Lung microvascular endothelial cell (primary cell): ENCODE measurements at places on chromosomes 6 and 20. TPM values are rescaled to one million over a fixed set of nuclear protein-coding genes. Genes with fewer than 3 reads are reported as not detected.

Gene TUBB1
- not detected in 2 replicates for total RNA-seq

GRCh38 chr6:138844192-138844591 lies 48.3 kb downstream of the ECT2L start:
- DNase-seq, result no peak

DNA sequence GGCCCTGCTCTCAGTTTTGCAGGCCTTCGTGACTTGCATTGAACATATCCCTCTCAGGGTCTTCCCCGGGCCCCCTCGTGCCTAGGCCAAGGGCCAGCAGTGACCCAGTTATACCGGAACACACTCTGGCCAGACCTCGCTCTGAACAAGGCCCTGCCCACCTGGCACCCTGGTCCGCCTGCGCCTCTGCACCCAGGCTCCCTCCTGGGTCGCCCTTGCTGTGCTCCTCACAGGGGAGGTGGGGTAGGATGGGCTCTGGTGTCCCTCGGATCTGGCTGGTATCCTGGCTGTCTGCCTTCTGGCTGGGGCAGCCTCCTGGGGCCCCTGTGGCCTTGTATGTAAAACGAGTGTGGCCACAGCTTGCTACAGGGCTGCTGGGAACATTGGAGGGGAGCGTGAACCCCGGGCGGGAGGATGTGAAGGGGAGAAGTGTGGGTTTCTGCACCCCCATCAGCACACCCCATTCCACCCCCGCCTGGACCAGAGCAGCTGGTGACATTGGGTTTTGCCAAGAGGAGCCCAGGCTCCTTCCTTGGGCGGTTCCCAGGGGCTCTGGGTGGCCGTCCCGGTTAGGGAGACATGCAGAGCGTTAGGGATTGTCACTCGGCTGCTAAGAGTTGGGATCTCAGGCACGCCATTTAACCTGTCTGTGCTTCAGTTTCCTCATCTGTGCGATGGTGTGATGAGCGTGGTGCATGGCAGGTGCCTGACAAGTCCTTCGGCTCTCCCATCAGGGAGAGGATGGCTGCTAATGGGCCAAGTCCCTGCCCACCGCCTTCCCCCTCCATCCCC lies 17.5 kb downstream of the SRC start:
- no peak for DNase-seq

GRCh38 chr20:35907017-35907701 lies 47.1 kb downstream of the SCAND1 start:
- peak; percentile 48 for DNase-seq

DNA sequence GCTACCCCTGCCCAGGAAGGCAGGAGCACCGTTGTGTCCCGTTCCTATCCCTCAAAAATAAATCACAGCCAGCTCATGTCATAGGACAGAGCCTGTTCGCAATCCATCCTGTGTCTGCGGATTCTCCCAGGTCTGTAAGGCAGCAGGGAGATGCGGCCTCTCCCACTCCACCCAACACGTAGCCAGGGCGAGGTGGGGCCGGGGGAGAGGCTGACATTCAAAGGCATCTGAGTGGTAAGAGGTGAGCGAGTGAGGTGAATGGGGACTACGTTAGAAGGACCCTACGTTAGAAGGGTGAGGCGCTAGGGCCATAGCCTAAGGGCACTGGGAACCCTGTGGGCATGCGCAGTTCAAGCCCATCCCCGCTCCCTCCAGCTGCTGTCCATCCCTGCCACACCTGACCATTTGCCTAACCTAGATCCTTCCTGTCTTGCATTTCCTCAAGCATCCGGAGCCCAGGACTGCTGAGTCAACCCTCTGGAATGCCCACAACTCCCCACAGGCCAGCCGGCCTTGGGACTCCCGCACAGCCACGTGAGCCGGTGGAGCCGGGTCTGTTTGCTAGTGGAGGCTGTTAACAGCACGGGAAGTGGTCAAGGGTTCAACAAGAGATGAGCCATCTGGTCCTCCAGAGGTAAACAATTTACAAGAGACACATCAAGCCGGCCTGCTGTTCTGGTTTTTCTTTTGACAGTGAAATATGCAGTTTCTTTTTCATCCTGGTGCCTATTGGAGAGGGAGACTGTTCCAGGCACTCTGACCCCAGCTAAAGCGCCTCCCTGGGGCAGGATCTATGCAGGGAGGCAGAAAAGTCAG lies 45.9 kb downstream of the RIPOR3 start:
- DNase-seq, result peak; percentile 66

- DNase-seq, result peak; percentile 79
Measured at GRCh38 chr20:46117704-46118467, at the start of gene CD40. CD40 (plus strand) TSS chr20:46118314; CDS start chr20:46118344, 30 bp downstream.

GRCh38 chr20:57000441-57000968 lies 265.9 kb downstream of the BMP7 start:
- no peak for DNase-seq

Gene RHAG
- not detected in 2 replicates for total RNA-seq

DNA sequence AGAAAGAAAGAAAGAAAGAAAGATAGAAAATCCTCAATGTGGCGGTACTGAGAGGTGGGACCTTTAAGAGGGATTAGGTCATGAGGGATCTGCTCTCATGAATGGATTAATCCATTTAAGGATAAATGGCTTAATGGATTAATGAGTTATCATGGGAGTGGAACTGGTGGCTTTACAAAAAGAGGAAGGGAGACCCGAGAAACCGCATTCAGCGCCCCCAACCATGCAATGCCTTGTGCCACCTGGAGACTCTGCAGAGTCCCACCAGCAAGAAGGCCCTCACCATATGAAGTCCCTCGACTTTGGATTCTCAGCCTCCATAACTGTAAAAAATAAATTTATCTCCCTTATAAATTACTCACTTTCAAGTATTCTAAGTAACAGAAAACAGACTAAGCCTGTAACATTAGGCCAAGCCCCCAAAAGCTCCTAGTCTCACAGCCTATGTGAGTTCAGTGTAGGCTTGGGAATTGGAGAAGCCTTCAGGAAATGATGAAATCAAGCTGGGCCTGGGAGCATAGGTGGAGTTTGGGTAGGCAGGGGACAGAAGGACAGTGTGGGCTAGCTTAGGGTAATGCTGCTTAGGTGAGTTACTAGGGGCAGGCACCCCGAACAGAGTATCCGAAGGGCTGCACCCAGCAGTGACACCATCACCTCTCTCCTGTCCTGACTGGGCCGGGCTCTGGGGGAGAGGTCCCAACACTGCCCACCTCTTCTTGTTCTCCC lies 36.2 kb upstream of the RNF24 start:
- DNase-seq, result no peak

- DNase-seq, result no peak
Measured at GRCh38 chr6:31098449-31098938, 13.9 kb downstream of the C6orf15 start.

Gene EPPIN
- not detected in 2 replicates for total RNA-seq

DNA sequence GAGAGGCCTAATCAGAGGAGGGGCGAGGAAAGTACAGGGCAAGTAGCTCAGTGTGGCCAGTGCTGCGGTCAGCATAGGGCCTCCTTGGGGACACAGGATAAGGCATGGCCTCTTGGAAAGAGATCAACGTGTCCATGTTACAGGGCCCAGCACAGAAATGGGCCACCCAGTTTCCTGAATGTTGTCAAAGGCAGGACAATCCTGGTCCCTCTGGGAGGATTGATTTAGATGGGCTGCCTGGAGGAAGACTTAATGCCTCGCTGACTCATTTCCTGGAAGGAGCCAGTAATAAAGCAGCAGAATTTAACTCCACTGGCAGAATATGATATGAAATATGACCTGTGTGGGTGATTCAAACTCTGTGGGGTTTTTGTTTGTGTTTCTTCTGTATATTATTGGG lies 16.6 kb downstream of the DDO start:
- peak; percentile 17 for DNase-seq

Gene PRL
- total RNA-seq, result not detected in 2 replicates

Gene ERVFRD-1
- total RNA-seq, result under 0.01 TPM in 1 of 2 replicates, not detected in the other

- DNase-seq, result no peak
Measured at GRCh38 chr6:23953976-23954375, 172.0 kb upstream of the NRSN1 start.

GRCh38 chr6:43948527-43949485 lies 178.4 kb downstream of the MRPL14 start:
- no peak for DNase-seq

DNA sequence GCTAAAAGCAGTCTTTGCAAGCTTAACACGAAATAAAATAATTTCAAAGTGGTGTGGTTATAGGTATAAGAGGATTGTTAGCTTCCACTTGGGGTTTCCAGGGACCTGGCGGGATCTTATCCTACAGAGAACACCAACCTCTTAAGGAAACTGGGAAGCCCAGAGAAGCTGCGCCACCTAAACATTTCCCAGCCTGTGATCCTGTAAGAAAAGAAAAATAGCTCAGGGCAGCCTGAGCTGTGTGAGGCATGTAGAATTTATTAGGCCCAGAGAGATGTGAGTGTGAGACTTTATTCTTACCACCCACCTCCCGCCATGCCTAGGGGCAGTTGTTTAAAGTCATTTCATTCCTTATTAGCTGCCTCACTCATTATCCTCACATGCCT lies 54.1 kb downstream of the CCN2 start:
- DNase-seq, result no peak

DNA sequence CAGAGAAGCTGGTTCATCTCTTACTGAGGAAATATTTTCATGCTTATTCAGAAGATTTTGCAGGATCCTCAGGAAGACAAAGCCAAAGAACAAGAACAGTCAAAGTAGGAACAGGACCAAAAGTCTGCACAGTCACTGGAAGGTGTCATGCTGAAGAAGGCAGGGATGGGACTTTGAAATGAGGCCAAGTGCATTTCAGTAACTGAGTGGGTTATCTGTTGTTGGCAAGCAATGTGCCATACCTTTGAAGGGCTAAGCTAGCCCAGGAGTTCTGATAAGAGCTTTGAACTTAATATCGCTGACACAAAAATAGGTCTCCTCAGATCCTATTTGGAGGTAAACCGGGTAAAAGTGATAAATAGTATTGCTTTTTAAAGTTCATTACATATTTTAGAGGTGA lies 31.5 kb downstream of the SLC16A10 start:
- DNase-seq, result no peak

Gene MLIP
- total RNA-seq, result 0.99 and 1.1 TPM in 2 replicates

- no peak for DNase-seq
Measured at GRCh38 chr6:14276667-14277404, 159.3 kb downstream of the CD83 start.

DNA sequence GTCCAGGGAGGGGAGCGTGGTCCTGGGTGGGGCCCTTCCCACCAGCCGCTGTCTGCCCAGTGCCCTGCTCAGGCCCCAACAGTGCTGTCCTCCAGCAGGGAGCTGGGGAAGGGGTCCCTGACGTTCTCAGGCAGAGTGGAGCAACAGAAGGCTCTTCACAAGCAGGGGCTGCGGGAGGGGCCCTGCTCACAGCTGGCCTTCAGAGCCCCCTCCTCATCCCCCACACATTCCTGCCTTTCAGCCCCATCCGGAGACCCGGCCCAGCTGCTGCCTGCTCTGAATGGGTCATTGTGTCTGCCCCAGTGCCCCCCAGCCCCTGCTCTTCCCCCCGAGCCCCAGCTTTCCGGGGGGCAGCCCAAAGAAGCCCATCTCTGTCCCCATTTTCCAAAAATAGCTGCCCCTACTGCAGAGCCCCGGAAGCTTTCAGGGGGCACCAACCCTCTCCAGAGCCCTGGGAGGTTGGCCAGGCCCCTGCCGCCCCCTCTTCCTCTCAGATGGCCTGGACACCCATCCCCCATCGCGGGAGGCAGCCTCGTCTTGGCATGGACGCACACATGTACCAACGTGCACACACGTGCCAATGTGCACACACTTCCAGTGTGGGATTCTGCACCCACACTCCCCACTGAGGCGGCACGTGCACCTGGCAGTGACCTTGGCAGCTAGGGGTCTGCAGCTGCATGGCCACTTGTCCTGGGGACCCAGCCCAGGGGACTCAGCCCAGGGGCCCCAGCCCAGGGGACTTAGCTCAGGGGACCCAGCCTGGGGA lies 3.7 kb downstream of the COL20A1 start:
- DNase-seq, result no peak

DNA sequence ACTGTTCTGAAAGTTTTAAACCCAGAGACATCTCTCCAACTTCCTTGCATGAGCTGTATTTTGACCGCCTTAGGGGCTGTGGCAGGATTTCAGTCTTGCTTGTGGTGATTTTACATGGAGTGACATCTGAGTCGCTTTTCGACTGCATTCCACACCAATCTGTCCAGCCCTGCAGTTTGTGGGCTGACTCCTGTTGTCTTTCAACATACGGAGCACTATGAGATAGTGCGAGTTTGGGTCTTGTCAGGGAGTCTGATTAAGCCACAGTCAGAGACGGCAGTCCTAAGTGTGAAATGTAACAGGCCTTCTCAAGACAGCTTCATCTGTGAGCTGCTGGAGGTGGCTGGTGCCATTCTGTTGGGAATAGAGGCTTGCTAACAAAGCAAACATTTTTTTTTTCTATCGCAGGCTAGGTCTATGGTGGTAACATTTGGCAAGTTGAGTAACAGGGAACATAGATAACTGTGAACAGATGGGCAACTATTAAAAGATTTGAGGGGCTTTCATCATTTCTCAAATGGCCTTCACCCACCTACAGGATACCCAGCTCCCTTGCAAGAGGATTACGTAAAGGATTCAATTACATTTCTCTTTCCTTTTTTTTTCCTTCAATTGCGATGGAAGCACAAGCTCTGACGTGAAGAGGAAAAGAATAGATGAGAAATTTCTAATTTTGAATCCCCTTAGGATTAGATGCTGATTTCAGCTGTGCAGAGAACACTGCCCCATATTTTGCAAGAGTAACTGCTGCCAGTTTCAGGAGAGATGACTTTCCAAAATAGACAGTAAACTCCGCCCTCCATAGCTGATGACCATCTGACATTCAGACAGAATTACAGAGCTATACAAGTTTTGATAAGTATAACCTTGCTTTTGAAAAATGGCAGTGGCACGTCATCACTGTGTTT lies 25.1 kb downstream of the CAP2 start:
- DNase-seq, result no peak

GRCh38 chr6:81933608-81934051 lies 181.1 kb upstream of the TENT5A start:
- no peak for DNase-seq

DNA sequence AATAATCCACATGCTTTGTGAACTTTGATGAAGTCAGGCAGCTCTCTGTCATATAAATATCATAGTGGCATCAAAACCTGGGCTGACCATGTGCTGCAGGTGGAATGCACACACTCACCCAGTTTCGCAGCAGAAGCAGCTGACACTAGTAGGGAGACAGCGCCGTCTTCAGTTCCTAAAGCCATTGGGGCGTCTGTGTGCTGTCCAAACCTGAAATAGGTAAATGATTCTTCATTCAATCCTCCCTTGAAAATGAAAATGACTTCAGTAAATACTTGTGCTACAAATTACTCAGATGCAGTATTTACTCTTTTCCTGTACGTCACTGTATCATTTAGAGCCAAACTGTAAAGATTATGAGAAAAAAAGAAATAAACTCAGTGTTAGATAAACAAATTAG lies 127.5 kb downstream of the EYA4 start:
- no peak for DNase-seq
